Ovary (tissue), 10 donors: ENCODE measurements at places on chromosomes 2 and 18. TPM values are rescaled to one million over a fixed set of nuclear protein-coding genes. Genes with fewer than 3 reads are reported as not detected.

Gene ASNSD1
- total RNA-seq, result 38.5 TPM

DNA sequence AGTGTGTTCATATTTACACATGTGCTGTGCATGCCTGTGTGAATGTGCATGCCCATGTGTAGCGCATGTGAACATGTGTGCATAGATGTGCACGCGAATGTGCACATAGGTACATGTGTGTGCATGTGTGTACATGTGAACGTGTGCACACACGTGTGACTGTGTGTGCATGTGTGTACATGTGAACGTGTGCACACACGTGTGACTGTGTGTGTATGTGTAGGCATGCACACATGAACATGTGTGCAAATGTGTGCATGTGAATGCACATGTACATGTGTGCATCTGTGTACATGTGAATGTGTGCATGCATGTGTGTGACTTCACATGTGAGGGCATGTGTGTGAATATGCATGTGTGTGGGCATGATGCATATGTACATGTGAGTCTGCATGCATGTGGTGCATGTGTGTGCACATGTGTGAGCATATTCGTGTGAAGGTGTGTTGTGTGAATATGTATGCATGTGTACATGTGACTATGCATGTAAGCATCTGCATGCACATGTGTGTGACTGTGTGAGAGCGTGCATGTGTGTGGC, 122.4 kb downstream of the PTGR3 start:
- no peaks in the 10 kb centered on the region for H3K4me1 ChIP-seq
- H3K27ac ChIP-seq, result no peak overlapping the region
- DNase-seq, result no peak
- no peaks in the 10 kb centered on the region for H3K27me3 ChIP-seq

- H3K4me1 ChIP-seq, result no peaks in the 10 kb centered on the region
- H3K27me3 ChIP-seq, result no peaks in the 10 kb centered on the region
- H3K27ac ChIP-seq, result no peak overlapping the region
- DNase-seq, result no peak
Observed at GRCh38 chr2:38697116-38697840, 31.4 kb downstream of the GALM start.

GRCh38 chr18:76791642-76792041, 30.7 kb upstream of the ZNF236 start:
- no peaks in the 10 kb centered on the region for H3K27me3 ChIP-seq
- no peak overlapping the region for H3K4me3 ChIP-seq
- H3K36me3 ChIP-seq, result no peaks in the 10 kb centered on the region
- no peaks in the 10 kb centered on the region for H3K4me1 ChIP-seq
- no peak for DNase-seq
- H3K27ac ChIP-seq, result no peak overlapping the region

GRCh38 chr2:218276986-218277755, 6.9 kb downstream of the PNKD start:
- no peaks in the 10 kb centered on the region for H3K27me3 ChIP-seq
- H3K36me3 ChIP-seq, result no peaks in the 10 kb centered on the region
- no peak overlapping the region for H3K27ac ChIP-seq
